ENCODE measurements at places on chromosomes 3 and 15.

- DNase-seq: no peak
Measured at GRCh38 chr15:68372291-68372811, 59.6 kb downstream of the ITGA11 start.

DNA sequence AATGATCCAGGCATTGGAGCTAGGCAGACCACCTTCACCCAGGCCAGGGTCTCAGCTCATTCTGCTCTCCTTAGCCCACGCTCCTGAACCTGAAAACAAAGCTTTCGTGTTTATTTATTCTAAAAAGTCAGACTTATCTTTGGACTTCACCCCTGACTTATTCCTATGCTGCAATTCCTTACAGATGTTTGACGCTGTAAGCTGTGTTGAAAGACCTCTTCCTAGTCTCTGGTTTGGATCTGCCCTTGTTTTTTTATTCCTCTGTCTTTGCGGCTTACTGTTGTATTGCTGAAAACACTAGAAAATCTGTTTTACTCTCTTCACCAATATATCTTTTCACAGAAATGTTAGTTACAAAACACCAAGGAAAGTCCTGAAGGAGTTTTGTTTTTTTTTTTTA is 40.5 kb upstream of the LDHAL6B start:
- no peak for DNase-seq

- DNase-seq: no peak
Measured at GRCh38 chr3:161941891-161942290, 445.3 kb downstream of the OTOL1 start.

GRCh38 chr3:98901119-98901391 is 440 bp downstream of the DCBLD2 start:
- no peak for DNase-seq

DNA sequence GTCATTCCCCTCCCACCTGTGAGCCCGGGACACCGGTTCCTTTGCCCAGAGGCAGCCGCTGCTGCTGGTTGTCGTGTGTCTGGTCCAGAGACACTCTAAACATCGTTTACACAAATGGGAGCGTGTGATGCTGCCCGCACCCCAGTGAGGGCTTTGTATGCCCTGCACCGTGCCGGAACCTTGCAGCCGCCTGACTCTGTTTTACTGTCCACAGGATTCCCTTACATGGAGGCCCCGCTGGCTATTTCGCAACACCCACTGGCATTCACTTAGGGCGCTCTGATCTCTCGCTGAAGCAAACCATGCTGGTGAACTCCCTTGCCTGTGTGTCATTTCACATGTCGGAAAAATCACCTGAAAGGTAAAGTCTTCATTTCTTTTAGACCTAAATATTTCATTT is 100.8 kb upstream of the SLC6A6 start:
- no peak for DNase-seq

GRCh38 chr3:115834068-115834467 is 210.8 kb downstream of the GAP43 start:
- DNase-seq: no peak

- no peak for DNase-seq
Measured at GRCh38 chr3:24474862-24475261, 19.8 kb downstream of the THRB start.

- DNase-seq: peak; percentile 9
Measured at GRCh38 chr3:122660297-122660974, 20.2 kb upstream of the PARP14 start.

DNA sequence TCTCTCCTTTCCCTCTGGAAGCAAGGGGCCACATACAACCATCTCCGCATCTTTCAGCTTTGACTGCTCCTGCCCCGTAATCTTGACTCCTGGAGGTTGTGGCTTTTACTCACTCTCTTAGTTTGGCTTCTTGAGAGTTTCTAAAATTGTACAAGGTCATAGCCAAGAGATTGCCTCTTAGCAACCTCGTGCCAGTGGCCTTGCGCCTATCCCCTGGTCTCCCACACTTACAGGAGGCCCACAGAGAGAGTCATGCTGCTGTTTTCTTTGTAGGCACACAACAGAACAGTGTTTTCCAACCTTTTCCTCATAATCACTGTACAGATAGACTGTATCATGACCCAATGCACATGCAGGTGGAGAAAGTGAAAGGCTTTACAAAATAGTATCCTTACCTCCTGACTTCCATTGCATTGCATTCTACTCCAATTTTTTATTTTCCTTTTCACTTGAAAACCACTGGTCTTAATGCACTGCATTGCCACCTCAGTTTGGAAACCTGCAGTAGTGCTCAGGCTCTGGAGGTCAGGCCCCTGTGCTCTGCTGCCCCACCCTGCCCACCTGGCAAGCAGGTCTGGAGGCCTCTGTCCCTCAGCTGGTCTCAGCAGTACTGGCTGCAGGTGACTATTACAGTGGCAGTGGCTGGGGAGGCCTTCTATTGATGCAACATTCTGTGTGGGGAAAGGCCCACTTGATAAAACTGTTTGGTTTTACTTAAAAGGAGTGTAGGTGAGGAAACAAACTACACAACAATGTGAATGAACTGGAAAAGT is 156.2 kb downstream of the DNAJB8 start:
- DNase-seq: no peak

DNA sequence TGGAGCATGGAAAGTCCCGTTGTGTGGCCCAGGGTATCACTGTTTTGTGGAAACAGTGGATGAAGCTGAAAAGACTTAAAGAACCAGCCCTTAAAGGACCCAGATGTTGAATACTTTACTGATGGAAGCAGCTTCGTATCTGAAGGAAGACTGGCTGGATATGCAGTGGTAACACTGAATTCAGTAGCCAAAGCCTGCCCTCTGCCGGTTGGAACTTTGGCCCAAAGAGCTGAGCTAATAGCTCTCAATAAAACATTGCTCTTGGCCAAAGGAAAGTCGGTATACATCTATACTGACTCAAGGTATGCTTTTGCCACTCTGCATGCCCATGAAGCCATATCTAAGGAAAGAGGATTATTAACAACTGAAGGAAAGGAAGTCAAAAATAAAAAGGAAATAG is 885.4 kb downstream of the PDCD6IP start:
- peak; percentile 59 for DNase-seq

GRCh38 chr3:21750080-21750696 is 822 bp downstream of the ZNF385D start:
- DNase-seq: no peak

DNA sequence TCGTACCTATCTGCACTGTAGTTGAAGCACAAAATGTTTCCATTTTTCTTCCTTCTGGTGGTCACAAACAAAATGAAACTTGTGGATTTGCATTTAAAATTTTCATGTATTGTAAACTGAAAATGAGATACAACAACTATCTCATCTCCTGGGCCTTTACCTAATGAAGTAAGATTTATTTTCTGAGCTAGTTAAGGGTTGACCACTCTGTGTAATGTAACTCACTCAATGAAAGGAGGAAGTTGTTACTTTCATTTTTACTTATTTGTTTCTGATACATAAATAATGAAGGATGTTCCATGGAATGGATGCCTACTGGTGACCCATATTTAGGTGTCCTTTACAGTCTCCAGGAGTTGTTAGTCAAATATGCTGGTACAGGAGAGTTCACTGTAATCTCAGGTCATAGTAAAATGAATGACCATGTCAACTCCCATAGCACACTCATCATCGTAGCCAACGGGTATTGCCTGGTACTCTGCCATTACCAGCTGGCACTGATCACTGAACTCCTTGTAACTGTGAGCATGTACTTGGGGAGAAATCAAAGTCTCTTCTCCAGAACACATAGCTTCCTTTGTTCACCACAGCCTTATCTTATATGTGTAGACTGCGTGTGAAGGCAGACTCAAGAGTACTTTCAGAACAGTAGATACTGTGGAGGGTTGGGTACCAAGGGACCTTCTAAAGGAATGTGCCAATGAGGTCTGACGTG is 474.2 kb upstream of the ROBO2 start:
- no peak for DNase-seq

DNA sequence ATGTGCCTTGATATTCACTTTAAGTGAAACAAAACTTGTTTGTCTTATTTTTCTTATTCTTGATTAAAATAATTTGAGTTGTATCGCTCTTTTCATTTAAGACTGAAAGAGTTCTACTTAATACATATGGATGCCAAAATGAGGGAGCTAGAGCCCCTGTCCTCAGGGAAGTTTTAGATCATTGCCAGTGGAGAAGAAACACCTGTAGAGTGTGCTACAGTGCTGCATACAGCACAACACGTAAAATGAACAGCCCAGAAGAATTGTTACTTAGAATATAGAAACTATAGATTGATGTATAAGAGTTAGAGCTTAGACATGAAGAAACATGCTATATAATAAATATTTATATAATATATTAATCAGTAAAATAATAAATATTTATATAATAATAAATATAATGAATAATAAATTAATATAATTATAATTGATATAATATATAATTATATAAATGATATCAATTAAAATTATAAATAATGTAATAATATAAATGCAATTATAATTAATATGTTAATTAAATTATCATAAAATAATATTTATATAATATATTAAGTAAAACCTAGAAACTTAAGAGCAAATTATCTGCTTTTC is 1234.7 kb downstream of the ROBO2 start:
- no peak for DNase-seq

- DNase-seq: no peak
Measured at GRCh38 chr15:56892659-56893363, 25.6 kb upstream of the TCF12 start.

- peak; percentile 19 for DNase-seq
Measured at GRCh38 chr3:102036017-102036416, 186.7 kb downstream of the NFKBIZ start.

DNA sequence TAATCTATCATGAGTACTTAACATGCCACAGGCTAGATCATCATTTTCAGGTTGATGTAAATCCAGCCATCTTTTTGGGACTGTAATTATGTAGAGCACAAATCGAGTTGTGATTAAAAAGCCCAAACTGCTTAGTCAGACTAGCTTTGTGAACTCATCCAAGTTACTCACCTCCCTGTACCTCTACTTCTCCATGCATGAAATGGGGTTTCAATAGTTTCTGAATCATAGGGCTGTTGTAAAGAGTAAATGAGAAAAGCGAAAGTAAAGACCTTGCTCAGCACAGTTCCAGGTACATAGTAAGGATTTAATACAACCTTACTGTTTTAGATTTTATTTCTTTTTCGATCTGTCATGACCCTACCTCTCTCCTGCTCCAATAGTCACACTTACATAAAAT is 85.6 kb upstream of the GAP43 start:
- no peak for DNase-seq

- DNase-seq: no peak
Measured at GRCh38 chr3:185172086-185173049, 19.5 kb upstream of the C3orf70 start.

GRCh38 chr15:40313531-40314398 is 6.0 kb upstream of the PLCB2 start:
- DNase-seq: no peak

GRCh38 chr15:39931615-39932014 is 2.3 kb upstream of the EIF2AK4 start:
- DNase-seq: no peak

GRCh38 chr3:51934139-51934850 is 7.4 kb downstream of the RRP9 start:
- no peak for DNase-seq

- peak; percentile 12 for DNase-seq
Measured at GRCh38 chr3:9715764-9716437, 12.3 kb downstream of the CPNE9 start.

- no peak for DNase-seq
Measured at GRCh38 chr3:132457286-132457685, 40.0 kb downstream of the DNAJC13 start.
